ENCODE measurements at places on chromosomes 2 and 18.

DNA sequence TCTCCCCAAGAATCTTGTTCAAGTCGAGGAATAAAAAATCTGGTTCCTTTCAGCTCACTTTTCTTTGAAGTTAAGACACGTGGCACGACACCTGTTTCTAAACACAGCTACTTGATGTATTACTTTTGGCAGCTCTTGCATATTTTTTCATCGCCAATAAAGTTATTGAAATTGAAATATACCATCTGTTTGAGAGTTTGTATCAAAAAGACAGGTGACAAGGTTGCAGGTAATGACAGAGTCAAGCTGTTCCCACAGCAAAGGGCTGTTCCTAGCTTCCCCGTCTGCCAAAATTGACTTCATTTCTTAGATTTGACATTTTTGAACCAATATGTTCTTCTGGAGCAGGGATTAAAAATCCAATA lies 5.5 kb upstream of the GPR45 start:
- DNase-seq, result no peak

DNA sequence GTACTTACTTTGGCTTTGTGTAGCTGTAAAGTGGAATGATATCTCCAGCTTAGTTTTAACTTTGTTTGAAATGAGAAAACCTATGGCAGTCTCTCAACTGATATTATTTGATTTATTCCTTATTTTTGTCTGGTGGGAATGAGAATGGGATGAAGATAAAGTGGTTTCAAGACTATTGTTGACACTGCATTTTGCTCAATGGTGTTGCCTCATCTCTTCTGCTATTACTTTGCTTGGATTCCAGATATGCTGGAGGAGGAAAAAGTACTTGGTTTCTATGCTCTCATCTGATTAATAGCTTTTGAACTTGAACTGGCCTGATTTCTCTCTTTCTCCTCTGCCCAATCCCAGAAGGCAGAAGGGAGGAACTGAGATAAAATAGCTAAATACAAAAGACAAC lies 198.2 kb downstream of the CTNNA2 start:
- no peak for DNase-seq

DNA sequence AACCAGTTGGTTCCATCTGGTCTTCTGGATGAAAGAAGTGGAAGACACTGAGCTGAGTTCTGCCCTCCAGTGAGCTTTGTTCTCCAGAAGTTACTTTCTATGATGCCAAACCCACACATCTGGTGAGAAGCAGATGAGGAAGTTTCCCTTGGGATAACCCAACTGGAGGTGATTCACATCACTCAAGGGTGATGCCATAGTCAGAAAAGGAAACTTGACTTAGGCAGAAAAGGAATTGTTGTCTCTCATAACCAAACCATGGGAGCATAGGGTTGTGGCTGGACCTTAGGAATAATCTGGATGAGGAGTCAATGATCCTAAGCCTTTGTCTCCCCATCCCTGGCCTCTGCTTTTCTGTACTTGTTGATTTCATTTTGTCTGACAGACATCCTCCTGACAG lies 43.7 kb downstream of the CDC42EP3 start:
- DNase-seq, result no peak

GRCh38 chr2:170076189-170076588 lies 101.8 kb upstream of the MYO3B start:
- no peak for DNase-seq

GRCh38 chr2:215431778-215432758 lies 3.8 kb downstream of the FN1 start:
- DNase-seq, result no peak

DNA sequence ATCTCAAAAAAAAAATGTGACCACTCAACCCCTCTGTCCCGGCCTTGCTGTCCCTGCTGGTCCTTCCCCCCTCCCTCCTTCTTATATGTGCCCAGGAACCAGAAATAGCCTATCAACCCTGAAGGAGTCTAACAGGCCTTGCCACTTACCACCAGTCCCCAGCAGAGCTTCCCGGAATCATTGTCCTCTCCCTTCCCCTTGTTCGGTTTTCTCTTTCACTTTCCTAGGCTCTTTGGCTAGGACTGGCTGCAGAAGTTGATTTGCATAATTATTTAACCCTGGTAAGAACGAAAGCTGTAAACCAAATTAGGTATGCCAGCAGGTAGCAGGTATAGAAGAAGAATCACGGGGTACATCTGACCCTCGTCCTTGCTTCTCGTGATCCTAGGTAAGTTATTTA lies 72.6 kb upstream of the ZNF532 start:
- no peak for DNase-seq

DNA sequence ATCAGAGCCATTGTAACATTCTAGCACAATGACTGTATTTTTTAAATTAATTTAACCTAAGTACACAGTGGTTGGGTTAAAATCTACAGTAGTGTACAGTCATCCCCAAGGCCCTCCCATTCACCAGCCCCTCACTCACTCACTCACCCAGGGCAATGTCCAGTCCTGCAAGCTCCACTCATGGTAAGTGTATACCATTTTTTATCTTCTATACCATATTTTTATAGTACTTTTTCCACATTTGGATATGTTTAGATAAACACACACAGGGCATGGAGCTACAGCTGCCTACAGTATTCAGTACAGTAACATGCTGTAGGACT lies 72.1 kb downstream of the COPS8 start:
- DNase-seq, result no peak
